CD4-positive, alpha-beta T cell treated with Interleukin-4 for 1 hour (primary cell): ENCODE measurements at places on chromosomes 13 and 19.

GRCh38 chr19:48308631-48309586 lies 16.4 kb upstream of the EMP3 start:
- no peak for DNase-seq

DNA sequence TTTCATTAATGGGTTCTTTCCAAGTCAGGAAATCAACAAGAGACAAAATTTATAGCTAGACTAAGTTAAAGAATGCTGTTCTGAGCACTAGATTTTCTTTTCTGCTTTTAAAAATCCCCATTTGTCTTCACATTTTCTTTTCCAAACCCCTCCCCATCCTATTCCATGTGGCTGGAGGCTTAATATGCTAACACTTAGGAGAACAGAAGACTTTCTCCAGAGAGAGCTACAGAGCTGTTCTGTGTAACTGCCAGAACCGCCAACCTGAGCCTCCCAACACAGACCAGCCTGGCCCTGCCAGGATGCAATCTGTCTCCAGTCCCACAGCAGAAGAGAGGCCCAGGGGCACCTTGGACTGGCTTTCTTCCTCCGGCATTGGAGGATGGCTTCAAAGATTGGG lies 264.1 kb downstream of the NDFIP2 start:
- no peak for DNase-seq

GRCh38 chr19:29741776-29742175 lies 26.7 kb upstream of the C19orf12 start:
- no peak for DNase-seq

GRCh38 chr13:73369095-73369494 lies 310.3 kb downstream of the KLF5 start:
- no peak for DNase-seq

GRCh38 chr19:11792942-11793341 lies 5.4 kb upstream of the ZNF491 start:
- DNase-seq: no peak
